ENCODE measurements at places on chromosomes 5 and 9. TPM values are rescaled to one million over a fixed set of nuclear protein-coding genes. Genes with fewer than 3 reads are reported as not detected.

DNA sequence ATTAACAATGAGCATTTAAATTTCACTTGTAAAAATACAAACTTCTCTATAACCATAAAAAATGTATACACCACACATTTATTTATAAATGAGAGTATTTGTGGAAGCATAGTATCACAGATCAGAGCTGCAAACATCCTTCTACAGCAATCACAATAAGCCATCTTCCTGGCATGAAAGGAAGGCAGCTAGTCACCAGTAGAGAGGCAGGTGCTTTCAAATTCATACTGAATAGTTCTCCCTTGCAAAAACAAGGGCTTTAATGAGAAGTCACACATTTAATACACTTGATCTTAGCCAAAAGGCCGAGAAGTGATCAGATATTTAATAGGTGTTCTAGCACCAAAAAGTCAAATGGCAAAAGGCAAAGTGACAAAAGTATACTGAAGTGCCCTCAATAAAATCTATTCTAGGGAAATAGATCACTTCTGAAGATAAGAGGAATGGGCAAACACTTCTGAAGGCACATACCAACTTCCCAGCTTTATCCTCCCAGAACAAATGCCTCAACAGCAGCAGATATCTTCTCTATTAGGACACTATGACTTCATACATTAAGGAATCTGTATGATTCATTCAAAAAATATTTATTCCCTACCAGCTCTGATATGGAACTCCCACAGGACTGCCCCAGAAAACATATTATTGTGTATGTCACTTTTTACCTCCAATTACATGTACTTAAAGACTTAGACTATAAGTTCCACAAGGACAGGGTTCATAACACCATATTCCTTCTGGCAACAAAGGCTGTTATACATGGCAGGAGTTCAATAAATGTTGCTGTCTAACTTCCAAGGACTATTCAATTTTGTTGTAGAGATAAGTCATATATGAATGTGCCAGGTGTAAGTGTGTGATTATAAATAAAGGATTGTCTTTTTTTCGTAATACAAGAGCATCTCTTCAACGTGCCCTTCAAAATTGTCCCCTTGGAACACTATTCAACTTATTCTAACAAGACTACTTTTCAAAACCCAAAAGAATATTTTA lies 31.7 kb downstream of the MAPKAP1 start:
- no peak for DNase-seq

DNA sequence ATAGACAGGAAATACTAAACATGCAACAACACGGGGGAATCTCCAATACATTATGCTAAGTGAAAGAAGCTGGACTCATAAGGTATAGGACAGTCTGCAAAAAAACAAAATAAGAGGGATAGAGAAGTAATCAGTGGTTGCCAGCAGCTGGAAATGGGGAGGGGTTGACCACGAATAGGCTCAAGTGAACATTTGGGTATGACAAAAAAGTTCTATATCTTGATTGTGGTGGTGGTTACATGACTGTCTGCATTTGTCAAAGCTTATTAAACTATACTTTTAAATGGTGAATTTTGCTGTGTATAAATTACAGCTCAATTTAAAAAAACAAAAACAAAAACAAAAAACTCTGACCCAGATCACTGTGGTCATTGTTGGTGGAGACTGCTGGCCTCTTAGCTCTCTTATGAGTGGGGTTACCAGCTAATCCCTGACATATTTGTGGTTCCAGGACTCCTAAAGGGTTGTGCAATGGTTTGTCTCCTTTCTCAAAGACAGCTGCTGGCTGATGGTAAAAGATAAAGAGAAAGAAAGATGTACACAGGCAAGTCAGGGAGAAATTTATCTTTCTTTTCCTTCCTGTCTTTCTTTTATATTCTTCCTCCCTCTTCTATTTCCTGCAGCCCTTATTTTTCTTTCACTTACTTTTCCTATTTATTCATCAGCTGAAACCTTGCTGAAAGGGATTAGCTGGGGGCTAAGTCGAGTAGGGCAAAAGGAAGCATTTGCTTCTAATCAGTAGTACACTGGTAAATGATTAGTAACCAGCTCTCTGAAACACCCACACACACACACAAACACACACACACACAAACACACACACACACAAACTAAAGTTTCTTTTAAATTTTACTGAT lies 42.6 kb upstream of the APC start:
- DNase-seq, result no peak

DNA sequence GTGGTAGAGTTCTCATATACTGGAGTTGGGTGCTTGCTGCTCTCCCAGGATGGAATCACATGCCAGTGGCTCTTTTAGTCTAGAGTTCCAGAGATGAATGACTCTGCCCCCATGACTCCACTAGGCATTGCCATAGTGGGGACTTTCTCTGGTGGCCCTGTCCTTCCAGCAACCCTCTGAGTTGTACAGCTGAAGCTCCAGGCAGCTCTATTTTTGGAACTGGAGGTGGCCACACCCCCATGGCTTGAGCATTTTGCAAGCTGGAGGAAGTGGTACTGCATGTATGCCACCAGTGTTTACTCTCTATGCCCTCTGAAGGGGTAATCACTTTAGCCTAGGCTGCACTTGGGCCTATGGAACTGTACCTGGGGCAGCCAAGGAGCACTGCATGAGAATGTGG lies 112.6 kb downstream of the RANBP17 start:
- no peak for DNase-seq

The PIP5K1B gene
- total RNA-seq, result 0.29 TPM

Measured in uterus (tissue), 4 donors.